Suppressor macrophage treated with lipopolysaccharide for 4 hours (primary cell): ENCODE measurements at places on chromosomes 13 and 19.
A peak's percentile ranks its signal among the peaks of the same experiment; 100 is the strongest.

DNA sequence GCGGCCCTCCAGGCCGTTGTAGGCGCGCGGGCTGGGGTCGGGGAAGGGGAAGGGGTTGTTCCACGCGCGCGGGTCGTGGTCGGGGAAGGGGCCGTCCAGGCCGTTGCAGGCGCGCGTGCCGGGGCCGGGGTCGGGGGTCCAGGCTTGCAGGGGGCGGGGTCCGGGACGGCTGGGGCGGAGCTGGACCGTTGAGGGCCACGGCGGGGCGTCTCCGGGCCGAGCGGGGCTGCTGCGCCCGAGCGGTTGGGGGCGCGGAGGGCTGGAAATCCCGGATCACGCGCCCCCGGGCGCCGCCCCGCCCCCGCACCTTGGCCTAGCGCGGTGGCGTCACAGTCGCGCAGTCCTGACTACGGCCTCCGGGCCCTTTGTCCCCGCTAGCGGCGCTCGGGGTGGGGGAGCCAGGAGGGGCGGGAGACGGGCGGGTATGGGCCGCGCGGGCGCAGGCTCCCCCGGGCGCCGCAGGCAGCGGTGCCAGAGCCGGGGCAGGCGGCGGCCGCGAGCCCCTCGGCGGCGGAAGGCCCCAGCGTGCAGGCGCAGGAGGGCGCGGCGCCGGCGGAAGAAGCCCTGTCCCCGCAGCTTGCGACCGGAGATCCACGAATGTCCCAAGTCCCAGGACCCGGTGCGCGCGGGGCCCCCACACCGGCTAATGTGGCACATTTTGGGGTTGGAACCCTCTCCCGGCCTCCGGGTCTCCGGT, 665 bp downstream of the GPX4 start:
- DNase-seq, result peak; percentile 93

DNA sequence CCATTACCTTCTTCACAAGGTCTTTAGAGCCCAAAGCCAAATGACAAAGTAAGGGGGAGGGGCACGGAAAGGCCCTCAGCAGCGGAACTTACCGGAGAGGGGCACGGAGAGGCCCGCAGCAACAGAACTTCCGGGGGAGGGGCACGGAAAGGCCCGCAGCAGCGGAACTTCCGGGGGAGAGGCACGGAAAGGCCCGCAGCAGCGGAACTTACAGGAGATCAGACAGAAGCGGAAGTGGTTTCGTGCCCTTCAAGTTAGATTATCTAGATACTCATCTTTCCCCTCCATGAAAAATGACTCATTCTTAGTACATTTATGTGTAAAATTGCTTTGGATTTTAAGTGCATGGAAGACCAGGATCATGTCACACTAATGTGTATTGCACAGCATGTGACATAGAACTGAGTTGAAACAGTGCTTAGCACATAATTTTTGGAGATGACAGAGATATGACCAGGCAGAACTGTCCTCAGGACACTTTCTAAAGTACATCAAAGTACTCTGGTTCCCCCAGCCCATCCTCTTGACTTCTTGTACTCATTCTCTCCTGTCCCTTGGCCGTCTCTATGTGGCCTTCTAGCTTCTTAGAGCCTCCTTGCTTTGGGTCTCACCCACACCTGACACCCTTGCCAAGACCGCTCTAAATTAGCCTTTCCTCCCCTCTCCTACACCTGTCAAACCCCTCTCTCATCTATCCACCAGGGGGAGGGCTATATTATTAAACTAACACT, 25.7 kb upstream of the TPTE2 start:
- DNase-seq, result peak; percentile 68

GRCh38 chr13:23934520-23934919, 37.2 kb upstream of the C1QTNF9B start:
- DNase-seq, result no peak

DNA sequence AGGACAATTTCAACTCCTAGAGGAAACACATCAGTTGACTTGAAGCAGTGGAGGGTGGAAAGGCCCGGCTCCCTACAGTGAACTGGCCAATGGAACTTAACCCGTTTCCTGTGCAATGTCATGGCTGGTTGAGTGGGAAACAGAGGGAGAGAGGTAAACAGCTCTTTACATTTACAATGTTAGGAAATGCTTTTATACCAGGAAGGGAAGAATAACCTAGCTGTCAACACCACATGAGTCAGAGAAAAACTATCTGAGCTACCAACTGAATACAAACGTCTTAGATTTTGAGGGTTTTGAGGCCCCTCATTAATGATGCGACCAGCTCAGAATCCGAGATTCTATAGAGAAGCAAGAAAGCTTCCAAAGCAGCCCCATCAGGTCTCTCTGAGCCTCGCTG, 36.7 kb downstream of the CARD8 start:
- no peak for DNase-seq

- no peak for DNase-seq
Measured at GRCh38 chr13:80685942-80686341, 345.0 kb upstream of the SPRY2 start.

- DNase-seq, result no peak
Measured at GRCh38 chr19:16089010-16089846, 12.9 kb downstream of the TPM4 start.

DNA sequence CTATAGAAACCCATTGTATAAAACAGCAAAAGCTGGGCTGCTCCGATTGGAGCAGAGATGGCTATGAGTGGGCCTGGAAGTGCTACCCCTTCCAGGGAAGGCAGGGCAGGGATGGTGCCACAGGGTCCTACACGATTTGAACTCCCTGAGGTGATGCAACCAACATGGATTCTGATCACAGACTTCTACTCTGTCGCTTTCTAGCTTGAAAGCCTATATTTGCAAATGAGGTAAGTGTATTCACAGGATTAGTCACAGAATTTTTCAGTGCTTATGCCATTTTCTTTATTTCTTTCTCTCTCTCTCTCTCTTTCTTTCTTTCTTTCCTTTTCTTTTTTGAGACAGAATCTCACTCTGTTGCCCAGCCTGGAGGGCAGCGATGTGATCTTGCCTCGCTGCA, 179.0 kb downstream of the SPRY2 start:
- DNase-seq, result no peak

- no peak for DNase-seq
Measured at GRCh38 chr13:62875118-62875640, 1459.5 kb upstream of the PCDH20 start.

GRCh38 chr13:37651891-37652290, 53.3 kb upstream of the POSTN start:
- DNase-seq, result no peak

DNA sequence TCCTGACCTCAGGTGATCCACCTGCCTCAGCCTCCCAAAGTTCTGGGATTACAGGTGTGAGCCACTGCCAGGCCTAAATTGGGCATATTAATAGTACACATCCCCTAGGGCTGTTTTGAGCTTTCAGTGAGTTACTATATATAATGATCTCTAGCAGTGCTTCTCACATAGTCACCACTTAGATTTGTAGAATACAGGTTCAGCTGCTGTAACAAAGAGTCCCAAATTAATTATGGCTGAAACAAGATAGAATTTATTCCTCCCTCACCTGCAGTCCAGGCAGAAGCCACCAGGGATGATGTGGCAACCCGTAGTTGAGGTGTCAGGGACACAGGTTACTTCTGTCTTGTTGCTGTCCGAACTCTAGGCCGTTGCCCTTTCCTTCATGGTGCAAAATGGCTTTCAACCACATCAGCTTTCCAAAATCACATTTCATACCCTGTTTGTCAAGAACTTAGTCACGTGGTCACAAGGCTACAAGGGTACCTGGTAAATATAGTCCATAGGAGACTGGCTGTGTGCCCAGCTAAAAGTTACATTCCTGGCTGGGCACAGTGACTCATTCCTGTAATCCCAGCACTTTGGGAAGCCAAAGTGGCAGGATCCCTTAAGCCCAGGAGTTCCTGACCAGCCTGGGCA, 2.9 kb downstream of the PROSER3 start:
- no peak for DNase-seq

DNA sequence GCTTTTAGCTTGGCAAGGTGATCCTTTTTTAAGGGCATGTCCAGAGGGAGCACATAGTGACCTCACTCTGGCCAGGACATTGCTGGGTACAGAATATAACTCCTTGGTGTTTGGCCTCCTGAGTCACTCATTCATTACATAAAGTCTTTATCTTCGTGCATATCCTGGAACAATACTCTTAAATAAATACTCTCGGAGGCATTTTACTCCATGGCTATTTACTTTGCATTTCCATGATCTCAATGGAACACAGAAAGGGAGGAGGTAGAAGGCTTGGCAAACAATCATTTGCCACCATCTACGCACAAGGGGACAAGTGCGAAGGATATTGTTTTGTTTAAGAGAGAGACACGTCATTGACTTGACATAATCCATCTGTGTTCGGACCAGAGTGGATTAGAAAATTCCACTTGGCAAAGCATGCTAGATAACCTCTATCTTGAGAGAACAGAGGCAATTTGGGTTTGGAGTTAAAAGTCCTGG, 210.0 kb downstream of the IRS2 start:
- DNase-seq, result no peak

- DNase-seq, result no peak
Measured at GRCh38 chr13:20721454-20722357, 18.2 kb downstream of the IL17D start.

DNA sequence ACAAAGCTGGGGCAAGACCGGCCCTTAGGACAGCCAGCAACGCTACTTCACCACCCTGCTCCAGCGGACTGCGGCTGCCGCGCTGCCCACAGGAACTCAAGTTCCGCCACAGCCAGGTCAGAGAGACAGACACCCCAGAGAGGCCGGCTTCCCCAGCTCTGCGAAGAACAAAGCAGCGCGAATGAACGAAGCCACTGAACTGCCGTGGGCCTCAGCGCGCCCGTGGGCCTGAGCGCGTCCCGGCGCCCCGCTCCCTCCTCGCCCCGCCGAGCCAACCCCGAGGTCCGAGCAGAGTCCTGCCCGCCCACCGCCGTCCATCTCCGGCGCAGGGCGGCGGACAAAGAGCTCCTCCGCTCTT, 158.4 kb downstream of the RNF17 start:
- peak; percentile 36 for DNase-seq

DNA sequence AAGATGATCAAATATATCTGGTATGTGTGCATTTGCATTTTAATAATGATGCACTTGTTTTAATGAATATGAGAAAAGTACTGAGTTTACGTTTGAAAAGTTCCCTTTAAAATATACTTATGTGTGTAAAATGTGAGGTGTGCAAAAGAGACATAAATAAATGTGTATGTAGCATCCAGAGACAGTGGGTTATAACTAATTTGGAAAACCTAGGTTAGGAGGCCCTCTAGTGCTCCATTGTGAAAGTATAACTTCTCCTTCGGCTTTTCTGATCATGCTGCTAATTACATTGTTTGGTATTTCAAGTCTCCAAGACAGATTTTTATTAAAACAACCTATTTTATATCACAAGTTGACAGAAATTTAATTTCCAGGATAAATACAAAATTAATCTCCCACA, 30.1 kb downstream of the SCEL start:
- DNase-seq, result peak; percentile 64

- DNase-seq, result no peak
Measured at GRCh38 chr13:72774019-72774418, 7.7 kb downstream of the DIS3 start.

DNA sequence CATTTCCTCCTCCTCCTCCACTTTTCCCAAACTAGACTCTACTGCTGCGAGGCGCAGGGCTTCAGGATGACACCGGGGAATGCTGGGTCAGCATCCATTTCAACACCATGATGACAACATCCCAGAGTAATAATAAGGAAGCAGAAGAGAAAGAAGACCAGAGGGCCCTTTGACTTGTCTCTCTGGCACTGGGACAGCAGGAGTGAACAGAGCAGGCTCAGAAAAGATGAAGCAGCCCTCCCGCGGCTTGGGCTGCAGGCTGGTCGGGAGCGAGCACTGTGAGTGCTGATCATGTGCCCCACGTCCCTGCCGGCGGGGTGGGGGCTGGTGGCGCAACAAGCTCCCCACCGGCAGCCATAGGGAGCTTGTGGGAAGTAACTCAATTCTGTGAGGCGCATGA, 30.5 kb downstream of the RANBP3 start:
- DNase-seq, result peak; percentile 92

DNA sequence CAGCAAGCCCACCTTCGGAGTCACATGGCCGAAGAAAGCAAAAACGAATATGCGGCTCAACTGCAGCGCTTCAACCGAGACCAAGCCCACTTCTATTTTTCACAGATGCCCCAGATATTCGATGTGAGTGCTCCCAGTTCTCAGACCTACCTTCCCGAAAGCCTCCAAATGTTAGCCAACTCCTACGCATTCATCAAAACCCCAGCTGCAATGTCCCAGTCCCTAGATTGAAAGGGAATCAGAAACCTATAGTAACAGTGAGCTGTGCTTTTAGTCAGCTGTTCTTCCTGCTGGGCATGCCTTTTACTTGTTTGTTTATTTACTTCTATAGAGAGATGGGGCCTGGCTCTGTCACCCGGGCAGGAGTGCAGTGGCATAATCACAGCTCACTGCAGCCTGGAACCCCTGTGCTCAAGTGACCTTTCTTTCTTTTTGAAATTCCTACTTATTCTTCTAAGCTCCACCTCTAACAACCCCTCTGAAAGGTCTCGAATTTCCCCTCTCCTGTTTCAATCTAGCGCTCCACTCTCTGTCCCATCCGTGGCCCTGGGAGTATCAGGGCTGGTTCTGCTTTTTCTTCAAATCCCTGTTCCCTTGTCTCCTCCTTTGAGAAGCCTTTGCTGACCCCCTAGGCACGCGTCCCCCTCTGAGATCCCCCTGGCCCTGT, 4.4 kb downstream of the TRIP10 start:
- no peak for DNase-seq

DNA sequence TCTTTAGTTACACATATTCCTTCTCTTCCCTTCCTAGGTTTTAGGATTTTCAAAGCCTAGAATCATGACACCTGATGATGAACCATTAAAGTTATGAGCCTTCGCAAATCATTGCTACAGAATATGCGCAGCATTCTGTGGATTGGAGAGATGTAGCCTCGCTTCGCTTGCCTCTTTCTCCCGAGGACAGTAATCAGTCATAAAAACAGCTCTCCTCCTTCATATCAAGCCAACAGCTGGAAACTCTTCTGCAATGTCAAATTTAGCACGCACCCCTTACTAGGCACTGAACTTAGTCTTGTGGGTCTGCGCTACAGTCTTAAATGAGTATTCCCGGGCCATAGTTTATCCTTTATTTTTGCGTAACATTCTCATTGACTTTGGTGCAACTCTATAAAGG, 79.6 kb downstream of the DACH1 start:
- DNase-seq, result no peak

DNA sequence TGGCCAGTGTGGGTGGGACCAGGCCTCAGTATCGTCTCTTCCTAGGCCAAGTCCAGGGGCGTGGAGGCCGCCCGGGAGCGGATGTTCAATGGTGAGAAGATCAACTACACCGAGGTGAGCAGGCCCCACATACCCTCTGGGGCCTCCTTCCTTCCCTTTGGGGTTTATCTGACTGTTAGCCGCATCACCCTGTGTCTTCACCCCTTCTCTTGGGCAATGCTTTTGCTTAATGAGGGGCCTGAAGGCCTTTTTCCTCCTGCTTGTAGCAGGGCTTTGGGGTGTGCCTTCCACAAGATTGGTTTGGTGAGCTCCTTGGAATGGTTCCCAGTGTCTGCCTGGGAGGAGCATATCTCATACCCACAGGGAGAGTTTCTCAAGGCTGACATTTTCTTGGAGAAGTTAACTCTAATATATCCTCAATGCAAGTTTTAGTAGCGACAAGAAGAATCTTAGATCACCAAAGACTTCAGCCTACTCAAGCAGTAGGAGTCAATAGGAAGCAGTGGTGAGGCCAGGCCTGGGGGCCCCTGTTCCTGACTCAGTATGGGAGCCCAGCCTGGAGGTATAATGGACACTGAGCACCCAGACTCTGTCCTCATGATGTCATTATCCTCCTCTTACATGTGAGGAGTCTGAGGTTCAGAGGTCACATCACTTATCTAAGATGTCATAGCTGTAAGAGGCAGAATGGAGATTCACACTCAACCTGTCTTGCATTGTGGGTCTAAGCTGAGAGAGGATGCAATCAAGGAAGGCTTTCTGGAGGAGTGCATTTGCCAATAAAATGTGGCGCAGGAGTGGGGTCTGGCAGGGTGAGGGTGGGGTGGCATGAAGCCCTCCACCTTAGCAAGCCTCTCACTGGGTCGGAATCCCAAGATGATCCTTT, 2.0 kb downstream of the GPI start:
- DNase-seq, result peak; percentile 22
